ENCODE measurements at places on chromosomes 7 and 10.

- no peak for DNase-seq
Observed at GRCh38 chr7:127979113-127979727, 52.0 kb downstream of the LRRC4 start.

- DNase-seq, result no peak
Observed at GRCh38 chr10:47449979-47450378, 33.9 kb downstream of the ANXA8 start.

- no peak for DNase-seq
Observed at GRCh38 chr7:30465811-30466180, 12.8 kb downstream of the NOD1 start.

- no peak for DNase-seq
Observed at GRCh38 chr10:29344073-29344820, 55.4 kb downstream of the LYZL1 start.

- DNase-seq, result no peak
Observed at GRCh38 chr10:70528741-70529362, 50.3 kb downstream of the PALD1 start.

DNA sequence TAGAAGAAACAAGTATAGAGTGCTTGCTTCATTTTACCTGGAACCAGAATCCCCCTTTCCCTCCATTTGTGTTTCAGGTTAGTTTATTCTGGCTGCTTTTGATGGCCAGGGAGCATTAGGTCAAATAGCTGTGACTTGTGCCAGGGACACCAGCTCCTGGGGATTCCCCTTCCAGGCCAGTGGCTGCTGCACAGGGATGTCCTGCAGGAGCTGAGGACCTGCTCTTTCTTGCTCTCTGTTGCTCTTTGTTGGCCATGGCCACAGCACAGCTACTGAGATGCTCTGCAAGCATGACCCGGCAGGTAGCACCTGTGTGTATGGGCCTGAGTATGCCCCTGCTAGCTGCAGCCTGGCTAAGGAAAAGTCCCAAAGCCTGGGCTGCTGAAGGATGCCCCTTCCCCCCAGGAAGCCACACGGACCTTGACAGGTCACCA, 208.9 kb downstream of the EBF3 start:
- DNase-seq, result no peak

GRCh38 chr7:78218876-78219275, 420.3 kb downstream of the PHTF2 start:
- DNase-seq, result no peak

DNA sequence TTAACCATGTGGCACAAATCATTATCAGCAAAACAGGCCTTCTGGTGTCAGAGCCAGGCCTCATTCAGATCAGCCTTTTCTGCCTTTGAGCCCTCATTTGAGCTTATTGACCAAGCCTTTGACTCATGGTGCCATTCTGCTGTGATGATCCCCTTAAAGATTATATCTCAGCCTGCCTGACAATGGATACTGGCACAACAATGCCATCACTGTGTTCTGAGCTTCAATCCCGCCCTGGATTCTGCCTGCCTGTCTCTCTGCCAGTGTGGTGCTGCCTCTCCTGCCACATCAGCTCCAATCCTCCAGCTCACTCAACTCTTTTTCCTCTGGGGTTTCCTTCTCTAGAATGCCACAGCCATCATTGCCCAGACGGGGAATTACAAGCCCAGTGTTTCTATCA, 52.6 kb downstream of the SRI start:
- no peak for DNase-seq

DNA sequence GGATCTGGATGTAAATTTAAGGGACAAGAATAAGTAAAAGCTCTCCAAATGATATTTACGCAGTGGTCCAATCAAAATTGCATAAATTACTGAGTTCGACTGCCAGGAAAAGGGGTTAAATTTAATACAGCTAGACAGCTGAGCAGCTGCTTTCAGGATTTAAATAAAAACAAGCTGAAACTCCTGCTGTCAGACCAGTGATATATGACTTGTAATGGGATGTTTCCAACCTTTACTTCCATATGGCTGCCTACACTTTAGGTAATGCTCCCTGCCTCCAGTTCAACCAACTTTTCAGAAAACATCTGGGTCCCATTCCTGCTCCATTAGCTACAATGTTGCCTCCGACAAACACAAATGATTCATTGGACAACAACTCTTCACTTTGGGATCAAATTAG, 326.3 kb upstream of the DGKB start:
- DNase-seq, result no peak

- DNase-seq, result no peak
Observed at GRCh38 chr10:118062798-118063238, 16.1 kb upstream of the RAB11FIP2 start.

- no peak for DNase-seq
Observed at GRCh38 chr7:70630818-70631457, 501.0 kb upstream of the GALNT17 start.

DNA sequence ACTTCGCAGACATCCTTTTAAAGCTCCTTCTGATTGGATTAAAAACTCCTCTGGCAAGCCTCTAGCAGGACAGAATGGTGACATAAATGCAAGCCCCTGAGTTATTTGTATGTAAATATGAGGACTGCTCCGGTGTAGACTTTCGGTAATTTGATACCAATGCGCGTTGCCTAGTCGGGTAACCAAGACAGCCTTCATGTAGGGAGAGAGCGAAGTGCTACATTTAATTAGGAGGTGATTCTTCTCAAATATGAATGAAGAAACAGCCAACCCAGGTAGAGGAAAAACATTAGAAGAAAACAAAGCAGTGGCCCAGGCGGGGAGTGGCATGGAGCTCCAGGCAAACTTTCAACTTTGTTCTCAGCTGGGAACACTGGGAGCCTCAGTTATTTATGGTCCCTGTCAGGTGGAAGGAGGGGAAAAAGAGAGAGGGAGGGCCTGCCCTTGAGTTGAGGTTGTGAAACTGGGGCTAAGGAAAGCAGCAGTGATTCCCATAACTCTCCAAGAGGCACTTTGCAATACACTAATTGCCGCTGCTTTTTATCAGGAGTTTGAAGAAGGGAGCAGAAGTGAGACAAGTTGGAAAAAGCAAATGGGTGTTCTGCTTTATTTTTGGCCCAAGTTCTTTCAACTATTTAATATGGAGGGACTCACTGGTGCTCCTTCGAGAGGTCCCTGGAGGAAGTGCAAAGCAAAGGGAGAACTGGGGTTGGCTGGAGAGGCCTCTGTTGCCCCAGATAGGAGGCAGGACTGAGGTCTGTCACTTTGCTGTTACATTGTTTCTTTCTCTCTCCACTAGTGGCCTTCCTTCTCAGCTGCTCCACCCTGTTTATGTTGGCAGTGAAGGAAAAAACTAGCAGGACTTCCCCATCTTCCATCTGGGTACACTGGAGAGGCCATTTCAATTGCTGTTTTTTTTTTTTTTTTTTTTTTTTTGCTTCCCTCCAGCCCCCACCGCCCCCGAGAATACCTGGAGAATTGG, 234.6 kb upstream of the CCDC6 start:
- no peak for DNase-seq

GRCh38 chr10:101140950-101141615, 10.0 kb downstream of the TLX1 start:
- DNase-seq, result no peak

- no peak for DNase-seq
Observed at GRCh38 chr7:69564454-69565417, 33.5 kb upstream of the AUTS2 start.

DNA sequence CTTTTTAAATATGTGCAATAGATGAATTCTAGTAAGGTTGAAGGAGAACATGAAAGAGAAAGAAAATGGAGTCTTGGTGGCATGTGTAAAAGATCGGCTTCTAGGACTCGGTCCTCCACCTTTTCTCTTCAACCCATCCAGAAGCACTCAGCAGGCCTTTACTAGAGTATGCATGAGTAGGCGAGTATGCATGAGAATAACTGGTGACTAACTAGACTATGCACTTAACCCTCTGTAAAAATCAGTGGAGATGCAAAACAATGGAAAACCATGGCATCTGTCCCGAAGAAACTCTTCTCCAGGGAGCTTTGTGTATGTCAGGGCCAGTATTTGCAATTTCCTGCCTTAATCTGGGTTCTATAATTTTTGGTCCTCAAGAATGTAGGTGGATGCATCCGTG, 40.0 kb upstream of the GRB10 start:
- DNase-seq, result no peak

- DNase-seq, result no peak
Observed at GRCh38 chr10:6811153-6811552, 231.1 kb upstream of the PRKCQ start.

DNA sequence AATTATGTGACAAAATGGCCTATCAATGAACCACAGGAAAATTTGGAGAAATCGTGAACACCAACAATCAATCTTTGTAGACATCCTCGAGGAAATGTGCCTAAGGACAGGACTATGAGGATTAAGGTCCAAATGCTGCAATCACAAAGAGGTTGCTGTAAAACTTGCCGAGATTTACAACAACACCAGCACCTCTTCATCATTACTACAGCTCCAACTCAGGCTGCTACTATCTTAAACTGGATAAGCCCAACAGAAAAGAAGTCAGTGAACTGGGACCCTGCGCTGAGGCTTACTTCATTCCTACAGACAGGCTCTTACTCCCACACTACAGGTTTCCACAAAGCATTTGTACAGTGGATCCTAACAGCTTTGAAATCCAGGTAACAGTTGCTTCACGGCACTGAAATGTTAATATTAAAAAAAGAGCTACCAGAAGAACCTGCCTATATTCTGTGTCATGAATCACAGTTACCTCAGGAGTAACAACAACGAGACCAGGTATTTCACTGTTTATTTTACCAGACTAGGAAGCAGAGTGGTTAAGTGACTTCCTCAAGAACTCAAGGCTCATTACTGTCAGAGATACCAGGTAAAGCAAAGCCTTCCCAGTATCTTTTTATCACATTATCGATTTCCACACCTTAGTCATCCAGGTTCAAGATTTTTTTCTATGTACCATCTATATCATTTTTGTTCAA, 23.9 kb downstream of the CACUL1 start:
- DNase-seq, result no peak

DNA sequence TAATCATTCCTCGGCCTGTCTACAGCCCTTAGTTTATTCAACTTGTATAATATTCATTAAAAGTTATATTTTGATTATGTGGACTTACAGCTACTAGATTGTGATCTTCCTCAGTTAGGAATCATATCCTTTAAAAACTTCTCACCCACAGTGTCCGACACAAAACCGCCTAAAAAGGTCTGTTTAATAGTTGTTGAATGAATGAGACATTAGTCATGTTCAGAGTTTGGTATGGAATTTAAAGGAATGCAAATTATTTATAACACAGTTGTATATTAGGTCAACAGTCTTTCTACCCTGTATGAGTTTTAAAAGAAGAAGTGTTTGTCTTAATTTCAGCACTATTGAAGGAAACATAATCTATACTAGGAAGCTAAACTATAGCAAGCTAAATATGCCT, 390.0 kb downstream of the ARL4A start:
- DNase-seq, result no peak

DNA sequence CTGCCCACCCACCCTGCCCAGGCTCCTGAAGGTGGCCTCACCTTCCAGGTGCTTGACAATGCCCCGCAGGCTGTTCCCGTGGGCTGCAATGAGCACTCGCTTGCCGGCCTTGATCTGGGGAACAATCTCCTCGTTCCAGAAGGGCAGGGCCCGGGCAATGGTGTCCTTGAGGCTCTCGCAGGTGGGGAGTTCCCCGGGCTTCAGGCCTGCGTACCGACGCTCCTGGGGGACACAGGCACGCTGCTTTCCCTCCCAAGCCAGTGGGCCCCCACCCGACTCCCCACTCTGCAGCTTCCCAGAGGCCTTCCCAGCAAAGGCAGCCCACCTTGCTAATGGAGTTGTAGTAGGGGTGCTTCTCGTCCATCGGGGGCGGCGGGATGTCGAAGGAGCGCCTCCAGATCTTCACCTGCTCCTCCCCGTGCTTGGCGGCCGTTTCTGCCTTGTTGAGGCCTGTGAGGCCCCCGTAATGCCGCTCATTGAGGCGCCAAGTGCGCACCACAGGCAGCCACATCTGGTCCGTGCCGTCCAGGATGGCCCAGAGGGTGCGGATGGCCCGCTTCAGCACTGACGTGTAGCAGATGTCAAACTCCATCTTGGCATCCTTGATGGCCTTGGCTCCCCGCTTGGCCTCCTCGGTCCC, 456 bp downstream of the PGAM2 start:
- no peak for DNase-seq

DNA sequence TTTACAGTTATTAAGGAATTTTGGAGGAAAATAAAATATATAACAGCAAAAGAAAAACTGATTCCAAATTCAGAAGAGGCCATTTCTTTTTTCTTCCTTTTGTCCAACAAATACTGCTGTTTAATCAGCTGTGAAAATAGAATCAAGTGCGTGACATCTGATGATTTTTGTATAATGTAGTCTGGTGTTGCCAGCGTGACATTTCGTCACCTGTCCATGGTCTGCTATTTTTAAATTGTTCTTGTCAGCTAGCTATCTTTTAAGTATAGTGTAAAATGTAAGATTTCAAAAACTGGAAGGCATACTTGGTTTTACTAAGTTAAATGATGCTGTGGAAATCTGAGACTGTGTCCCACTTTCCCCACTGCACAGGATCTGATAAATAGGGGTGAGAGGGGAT, 105.9 kb downstream of the CPEB3 start:
- DNase-seq, result no peak

- DNase-seq, result no peak
Observed at GRCh38 chr10:97039538-97040247, 146.1 kb downstream of the SLIT1 start.

DNA sequence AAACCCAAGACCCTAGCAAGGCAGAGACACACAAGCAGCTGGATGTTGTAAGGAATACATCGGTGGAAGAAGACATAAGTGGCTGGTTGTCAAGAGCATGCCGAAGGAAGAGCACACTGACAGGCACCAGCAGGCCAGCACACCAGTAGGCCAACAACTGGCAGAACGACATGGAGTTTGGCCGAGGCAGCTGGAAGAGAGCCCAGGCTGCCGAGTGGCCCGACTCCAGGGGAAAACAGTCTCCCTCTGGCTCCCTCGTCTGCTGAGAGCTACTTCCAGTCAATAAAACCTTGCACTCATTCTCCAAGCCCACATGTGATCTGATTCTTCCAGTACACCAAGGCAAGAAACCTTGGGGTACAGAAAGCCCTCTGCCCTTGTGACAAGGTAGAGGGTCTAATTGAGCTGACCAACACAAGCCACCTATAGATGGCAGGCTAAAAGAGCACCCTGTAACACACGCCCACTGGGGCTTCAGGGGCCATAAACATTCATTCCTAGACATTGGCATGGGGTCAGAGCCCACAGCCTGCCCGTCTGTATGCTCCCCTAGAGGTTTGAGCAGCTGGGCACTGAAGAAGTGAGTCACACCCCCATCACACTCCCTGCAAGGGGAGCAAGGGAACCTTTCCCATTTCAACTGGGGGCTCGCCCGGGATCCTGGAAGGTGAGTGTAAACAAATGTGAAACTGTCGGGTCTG, 14.7 kb upstream of the TNS3 start:
- no peak for DNase-seq

GRCh38 chr7:31065021-31065593, 13.0 kb downstream of the ADCYAP1R1 start:
- no peak for DNase-seq

GRCh38 chr10:116201011-116201410, 72.0 kb downstream of the GFRA1 start:
- DNase-seq, result no peak

GRCh38 chr7:12456506-12456905, 52.8 kb upstream of the VWDE start:
- DNase-seq, result no peak

Measured in stimulated activated CD4-positive, alpha-beta T cell treated with anti-CD3 and anti-CD28 coated beads, Interleukin-1b, Interleukin-23, amount 100 ng/mL, for 1 hour (primary cell).